ENCODE measurements at places on chromosomes 11 and 22. TPM values are rescaled to one million over a fixed set of nuclear protein-coding genes. Genes with fewer than 3 reads are reported as not detected.

The CD3D gene
- 0.39 TPM for total RNA-seq

The TRPC6 gene
- total RNA-seq, result not detected

The OR8J1 gene
- total RNA-seq, result not detected

DNA sequence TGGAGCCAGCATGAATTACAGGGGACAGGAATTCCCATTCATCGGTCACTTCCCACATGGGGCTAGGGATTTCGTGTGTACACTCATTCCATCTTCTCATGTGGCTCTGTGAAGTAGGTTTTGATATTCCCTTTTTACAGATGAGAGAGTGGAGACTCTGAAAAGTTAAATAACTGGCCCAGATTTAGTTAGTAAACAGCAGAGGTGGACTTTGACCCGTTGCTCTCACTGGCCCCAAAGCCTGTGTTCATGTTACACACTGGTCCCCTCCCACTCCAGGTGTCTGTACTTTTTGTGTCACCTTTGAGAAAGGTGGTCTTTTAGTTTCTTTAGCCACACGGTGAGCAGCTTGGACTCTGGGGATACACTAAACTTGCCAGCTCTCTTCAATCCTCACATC is 108.5 kb downstream of the MICAL2 start:
- peaks cover 2% of the 10 kb centered on the region for H3K36me3 ChIP-seq
- no peaks in the 10 kb centered on the region for H3K27me3 ChIP-seq
- no peak overlapping the region for H3K4me3 ChIP-seq
- DNase-seq, result no peak
- no peaks in the 10 kb centered on the region for H3K4me1 ChIP-seq
- no peak overlapping the region for H3K27ac ChIP-seq

DNA sequence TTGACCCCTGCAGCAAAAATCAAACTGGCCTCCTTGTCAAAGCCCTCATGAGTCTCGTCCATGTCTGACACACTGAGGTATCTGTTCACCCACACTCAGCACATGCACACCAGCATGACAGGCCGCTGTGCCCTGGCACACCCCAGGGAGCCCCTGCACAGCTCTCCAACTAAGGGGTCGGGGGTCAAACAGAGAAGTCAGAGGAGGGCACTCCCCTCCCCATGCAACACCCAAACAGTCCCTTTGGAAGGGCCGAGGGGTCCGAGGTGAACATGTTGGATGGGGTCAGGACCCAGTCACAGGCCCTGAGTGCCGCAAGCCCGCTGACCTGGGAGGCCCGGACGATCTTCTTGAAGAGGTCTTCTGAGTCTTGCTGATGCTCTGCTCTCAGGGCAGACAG is 14.6 kb downstream of the SUN2 start:
- no peaks in the 10 kb centered on the region for H3K4me1 ChIP-seq
- H3K4me3 ChIP-seq, result no peak overlapping the region
- no peaks in the 10 kb centered on the region for H3K27me3 ChIP-seq
- DNase-seq, result no peak
- H3K27ac ChIP-seq, result no peak overlapping the region

- H3K4me1 ChIP-seq, result no peaks in the 10 kb centered on the region
- DNase-seq, result no peak
These were observed 123.6 kb upstream of the BID start for GRCh38 chr22:17897858-17898257.

GRCh38 chr11:2196970-2197770 is 25.6 kb upstream of the TH start:
- peaks cover 4% of the 10 kb centered on the region for H3K4me1 ChIP-seq
- no peaks in the 10 kb centered on the region for H3K36me3 ChIP-seq

DNA sequence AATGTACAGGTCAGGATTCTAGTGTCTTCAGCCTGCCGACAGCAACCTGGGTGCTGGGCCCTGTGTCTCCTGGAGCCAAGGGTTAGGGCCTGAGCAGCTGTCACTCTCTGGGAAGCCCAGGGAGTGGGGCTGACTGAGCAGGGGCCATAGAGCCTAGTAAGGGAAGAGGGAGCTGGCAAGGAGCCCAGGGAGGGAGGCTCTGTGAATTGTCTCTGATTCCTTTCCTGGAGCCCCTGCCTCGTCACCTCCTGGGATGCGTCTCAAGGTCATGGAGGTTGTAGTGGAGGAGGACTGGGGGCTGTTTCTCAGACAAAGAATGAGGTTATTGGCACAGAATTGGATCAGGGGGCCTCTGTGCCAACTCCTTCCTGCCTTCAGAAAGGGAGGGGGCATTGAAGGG is 11.8 kb downstream of the SOX10 start:
- no peak overlapping the region for H3K4me3 ChIP-seq
- H3K4me1 ChIP-seq, result no peaks in the 10 kb centered on the region
- no peak overlapping the region for H3K27ac ChIP-seq
- H3K27me3 ChIP-seq, result no peaks in the 10 kb centered on the region
- no peak for DNase-seq

DNA sequence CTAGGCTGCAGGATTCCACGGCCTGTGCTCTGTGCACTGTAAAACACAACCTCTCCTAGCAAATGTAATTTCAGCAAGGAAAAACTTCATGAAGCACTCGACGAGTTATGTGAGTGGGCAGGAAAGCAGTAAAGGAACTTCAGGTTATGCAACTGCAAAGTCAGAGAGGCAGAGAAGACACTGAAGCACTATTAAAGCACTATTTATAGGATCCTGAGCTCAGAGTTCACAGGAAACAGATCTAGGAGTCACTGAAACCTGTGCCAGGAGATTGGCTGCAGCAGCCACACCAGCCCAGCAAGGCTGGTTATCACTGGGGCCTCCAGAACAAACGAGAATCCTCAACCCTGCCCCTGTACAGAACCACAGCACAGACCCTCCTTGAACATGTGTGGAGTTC is 2.5 kb downstream of the SMIM35 start:
- no peak for DNase-seq
- no peak overlapping the region for H3K4me3 ChIP-seq
- H3K27me3 ChIP-seq, result peaks cover 10% of the 10 kb centered on the region
- no peak overlapping the region for H3K27ac ChIP-seq

GRCh38 chr11:92960886-92961285 is 8.6 kb upstream of the MTNR1B start:
- DNase-seq, result no peak
- H3K4me1 ChIP-seq, result no peaks in the 10 kb centered on the region
- H3K4me3 ChIP-seq, result no peak overlapping the region
- H3K36me3 ChIP-seq, result no peaks in the 10 kb centered on the region
- H3K27ac ChIP-seq, result no peak overlapping the region
- no peaks in the 10 kb centered on the region for H3K27me3 ChIP-seq

DNA sequence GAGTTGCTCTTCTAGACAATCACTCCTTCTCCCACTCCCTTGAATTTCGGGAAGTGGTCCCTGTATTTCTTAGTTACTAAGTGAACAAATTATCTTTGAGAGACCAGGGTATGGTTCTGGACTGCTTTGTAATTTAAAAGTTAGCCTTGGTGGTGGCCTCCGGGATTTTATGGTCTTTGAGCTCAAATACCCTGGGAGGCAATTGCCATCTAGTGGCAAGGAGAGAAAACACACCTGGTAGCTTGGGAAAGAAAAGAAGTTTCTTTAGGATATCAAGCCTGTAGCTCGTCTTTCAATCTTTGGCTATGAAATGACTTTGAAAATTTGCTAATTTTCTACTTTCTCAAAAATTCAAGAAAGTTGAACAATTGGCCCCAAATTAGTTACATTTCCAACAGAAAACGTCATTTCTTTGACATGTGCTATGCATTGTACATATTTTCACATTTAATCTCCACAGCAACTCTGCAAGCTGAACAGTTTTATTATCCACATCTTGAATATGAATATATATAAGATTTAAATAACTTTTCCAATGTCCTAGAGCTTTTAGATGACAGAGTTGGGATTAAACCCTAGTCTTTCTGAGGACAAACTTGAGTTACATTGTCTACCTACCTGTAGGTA is 39.1 kb downstream of the MMP27 start:
- no peaks in the 10 kb centered on the region for H3K27me3 ChIP-seq
- peak; percentile 41 for DNase-seq
- H3K4me3 ChIP-seq, result no peak overlapping the region
- peaks cover 10% of the 10 kb centered on the region for H3K4me1 ChIP-seq

DNA sequence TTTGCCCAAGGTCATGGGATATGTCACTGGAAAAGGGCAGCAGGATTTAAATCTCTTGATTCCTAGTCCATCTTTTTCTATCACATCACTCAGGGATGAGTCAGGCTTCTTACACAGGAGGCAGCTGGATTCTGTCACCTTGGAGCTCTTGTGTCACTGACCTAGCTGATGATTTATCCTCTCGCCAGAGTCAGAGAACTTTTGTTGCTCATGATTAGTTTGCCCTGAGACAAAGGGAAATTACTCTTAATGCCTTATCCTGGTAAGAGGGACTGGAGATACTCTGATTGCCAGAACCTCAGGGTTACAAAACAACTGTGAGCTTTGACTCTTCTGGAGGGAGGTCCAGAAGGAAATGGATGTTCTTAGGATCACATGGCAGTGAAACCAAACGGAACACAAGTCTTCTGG is 10.1 kb downstream of the COA4 start:
- no peak overlapping the region for H3K4me3 ChIP-seq
- H3K27ac ChIP-seq, result no peak overlapping the region
- DNase-seq, result peak; percentile 80
- peaks cover 6% of the 10 kb centered on the region for H3K4me1 ChIP-seq

DNA sequence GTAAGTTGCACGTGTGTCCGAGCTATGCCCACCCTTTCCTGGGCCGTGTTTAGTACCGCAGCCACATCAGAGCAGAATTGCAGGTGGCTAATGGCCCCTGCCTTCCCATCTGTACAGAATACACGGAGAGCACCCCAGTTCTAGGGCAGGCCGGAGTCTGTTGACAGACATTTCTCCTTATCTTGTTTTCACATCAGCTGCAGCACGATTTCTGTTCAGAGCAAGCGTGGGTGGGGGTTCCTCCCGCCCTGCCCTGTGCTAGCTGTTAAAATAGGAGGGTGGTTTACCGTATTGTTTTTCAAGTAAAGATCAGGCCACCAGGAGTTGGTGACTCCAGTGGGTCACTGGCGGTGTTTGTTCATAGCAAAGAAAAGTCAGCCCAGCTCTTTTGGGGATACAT is 41.1 kb downstream of the UBASH3B start:
- no peak overlapping the region for H3K27ac ChIP-seq
- peaks cover 2% of the 10 kb centered on the region for H3K4me1 ChIP-seq
- H3K36me3 ChIP-seq, result no peaks in the 10 kb centered on the region
- DNase-seq, result no peak

Measured in Panc1 (cell line).